ENCODE measurements at places on chromosomes 6 and 20.

DNA sequence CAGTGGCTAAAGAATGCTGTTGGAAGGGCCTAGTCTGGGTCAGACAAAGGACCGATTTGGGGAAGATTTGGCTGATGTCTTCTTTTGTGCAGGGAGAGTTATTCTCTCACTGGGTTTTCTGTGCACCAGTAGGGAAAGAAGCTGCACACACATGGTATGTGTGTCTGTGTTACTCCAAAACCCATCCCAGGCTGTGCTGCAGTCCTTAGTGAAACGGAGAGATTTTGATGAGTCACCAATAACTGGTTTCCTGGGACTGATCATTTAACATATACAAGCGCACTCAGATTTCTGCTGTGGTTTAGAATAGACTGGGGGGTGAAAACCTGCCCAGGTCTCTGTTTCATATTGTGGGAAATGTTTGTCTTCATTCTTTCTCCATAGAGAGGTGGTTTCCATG lies 1049.8 kb downstream of the KIF16B start:
- DNase-seq, result no peak

- DNase-seq, result no peak
Observed at GRCh38 chr6:120108061-120108795, 758.7 kb upstream of the MAN1A1 start.

GRCh38 chr6:168841609-168842278 lies 400.8 kb downstream of the SMOC2 start:
- no peak for DNase-seq

- DNase-seq, result no peak
Observed at GRCh38 chr6:130778946-130779657, 48.1 kb upstream of the SMLR1 start.

- DNase-seq, result no peak
Observed at GRCh38 chr20:31605902-31606803, 1.1 kb downstream of the ID1 start.

GRCh38 chr6:10583509-10583901 lies 62.4 kb downstream of the GCNT2 start:
- DNase-seq, result no peak

DNA sequence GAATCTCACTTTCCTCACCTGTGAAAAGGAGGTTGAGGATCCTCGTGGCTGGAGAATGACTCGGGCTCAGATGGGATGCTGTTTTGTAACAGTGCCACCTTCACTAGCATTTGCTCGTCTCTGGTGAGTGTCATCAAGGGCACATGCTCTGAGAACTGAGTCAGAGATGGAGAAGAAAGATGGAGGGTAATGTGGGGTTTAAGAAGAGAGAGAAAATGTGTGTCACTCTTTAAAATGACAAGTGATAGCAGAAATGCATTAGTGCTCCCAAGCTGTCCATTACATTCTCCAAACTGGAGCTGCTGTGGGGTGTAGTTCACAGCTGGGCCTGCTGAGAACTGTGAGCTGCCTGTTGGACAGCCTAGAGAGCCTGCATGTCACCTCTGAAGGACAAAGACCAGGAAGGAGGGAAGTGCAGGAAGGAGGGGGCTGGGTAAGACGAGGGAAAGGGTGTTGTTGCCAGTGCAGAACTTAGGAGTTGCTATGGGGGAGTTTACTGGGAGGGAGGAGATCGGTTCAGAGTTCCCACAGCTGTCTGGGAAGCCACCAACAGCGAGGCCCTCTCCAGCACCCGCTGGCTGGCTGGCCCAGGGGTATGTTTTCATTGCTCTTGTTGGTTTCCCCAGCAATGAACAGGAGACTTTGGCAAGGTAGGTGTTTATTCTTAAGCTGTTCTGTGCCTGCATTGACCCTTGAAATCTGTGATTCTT lies 19.8 kb downstream of the GMPR start:
- DNase-seq, result no peak

DNA sequence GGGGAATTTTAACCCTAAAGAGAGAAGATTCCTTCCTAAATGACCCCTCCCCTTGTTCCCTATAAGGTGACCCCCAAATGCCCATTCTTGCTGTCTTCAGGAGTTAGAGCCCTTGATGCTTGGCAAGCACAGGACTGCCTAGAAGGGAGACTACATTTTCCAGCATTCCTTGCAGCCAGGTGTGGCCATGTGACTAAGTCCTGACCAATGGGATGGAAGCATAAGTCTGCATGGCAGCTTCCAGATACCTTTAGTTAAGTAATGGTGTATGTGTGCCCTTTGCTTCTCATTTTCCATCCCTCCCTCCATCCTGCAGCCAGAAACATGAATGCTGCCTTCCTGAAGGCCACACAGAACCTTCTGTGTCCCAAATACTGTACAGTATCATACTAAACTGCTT lies 5.5 kb downstream of the BFSP1 start:
- no peak for DNase-seq

GRCh38 chr6:168909288-168909687 lies 344.4 kb downstream of the THBS2 start:
- no peak for DNase-seq

- no peak for DNase-seq
Observed at GRCh38 chr6:147298461-147298860, 94.2 kb downstream of the STXBP5 start.

GRCh38 chr6:125099211-125100073 lies 54.1 kb upstream of the TPD52L1 start:
- DNase-seq, result no peak

- no peak for DNase-seq
Observed at GRCh38 chr20:61989741-61990140, 75.9 kb downstream of the TAF4 start.

DNA sequence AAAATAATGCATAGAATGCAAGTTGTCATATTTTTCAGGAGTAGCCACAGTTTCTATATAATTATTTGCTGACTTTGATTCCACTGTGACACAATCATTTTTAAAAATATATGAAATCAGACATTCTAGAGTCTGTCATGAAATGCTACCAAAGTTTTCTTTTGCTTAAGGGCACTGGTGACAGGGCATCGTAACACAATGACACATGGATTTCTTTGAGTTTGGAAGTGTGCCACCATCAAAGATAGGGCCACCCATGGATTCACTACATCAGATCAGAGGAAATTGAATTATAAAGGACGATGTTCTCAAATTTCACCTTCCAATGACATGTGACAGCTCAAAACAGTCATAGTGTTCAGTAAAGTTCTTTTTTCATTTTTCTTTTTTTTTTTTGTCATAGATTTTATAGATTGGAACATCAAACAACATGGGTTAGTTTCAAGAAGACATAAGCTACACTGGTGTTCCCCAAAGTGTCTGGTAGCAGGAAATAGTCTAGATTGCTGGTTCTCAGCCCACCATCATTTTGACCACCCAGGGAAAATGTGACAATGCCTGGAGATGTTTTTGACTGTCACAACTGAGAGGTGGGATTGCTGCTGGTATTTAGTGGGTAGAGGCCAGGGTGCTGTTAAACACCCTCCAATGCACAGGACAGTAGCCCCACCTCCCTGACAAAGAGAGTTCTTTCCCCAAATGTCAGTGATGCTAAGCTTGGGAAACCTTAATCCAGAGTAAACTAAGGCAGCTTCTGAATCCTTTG lies 123.8 kb upstream of the DOK5 start:
- no peak for DNase-seq

GRCh38 chr6:149095842-149096241 lies 221.7 kb upstream of the TAB2 start:
- DNase-seq, result no peak

- no peak for DNase-seq
Observed at GRCh38 chr6:83908813-83909212, 49.3 kb downstream of the CYB5R4 start.

DNA sequence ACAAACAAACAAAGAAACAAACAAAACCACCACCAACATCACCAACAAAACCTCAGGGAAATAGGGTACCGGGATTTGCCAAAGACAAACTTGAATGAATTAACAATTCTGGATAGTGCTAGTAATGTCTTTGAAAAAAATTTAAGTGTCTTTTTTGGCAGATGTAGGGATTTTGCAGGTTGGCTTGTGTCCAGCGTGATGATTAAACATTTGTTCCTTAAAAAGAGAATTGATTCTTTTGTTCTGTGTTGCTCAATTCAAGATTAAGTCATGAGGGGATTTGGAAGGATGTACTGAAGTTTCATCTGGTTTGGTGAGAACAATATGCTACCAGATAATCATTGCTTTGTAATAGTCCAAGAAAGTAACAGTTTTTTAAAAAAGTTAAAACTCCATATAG lies 125.1 kb upstream of the HS3ST5 start:
- DNase-seq, result no peak

DNA sequence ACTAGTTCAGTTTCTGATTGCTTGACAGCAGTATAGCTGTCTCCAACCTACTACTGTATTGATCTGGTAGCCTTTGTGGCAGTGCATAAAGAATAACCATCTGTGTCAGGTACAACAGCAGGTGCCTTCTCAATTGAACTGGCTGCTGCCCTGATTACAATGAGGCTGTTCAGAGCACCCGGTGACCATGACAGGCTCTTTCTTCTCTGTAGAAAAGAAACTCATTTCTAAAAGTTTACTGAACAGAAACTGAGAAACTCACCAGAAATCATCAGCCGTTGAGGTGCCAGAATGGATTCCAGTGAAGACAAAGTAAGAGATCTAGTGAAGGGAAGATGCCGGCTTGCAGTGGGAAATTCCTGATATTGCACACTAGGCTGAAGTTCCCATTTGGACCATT lies 954.4 kb downstream of the PHF3 start:
- no peak for DNase-seq

DNA sequence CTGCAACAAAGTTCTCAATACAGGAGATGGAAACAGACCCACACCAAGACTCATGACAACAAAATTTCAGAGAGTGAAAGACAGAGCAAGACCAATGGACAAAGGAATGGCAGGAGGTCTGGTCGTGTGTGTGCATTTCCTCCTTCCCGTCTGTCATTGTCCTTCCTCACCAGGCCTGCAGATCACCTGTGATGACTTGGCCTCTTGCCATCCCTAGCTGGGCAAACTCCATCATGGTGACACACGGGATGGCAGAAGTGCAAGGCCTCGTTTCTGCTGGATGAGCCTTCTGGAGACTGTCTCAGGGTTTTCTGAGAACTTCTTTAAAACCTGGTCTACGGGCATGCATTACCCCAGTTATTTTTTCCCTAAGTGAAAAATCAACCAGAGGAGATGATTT lies 49.2 kb downstream of the RPP21 start:
- DNase-seq, result no peak

DNA sequence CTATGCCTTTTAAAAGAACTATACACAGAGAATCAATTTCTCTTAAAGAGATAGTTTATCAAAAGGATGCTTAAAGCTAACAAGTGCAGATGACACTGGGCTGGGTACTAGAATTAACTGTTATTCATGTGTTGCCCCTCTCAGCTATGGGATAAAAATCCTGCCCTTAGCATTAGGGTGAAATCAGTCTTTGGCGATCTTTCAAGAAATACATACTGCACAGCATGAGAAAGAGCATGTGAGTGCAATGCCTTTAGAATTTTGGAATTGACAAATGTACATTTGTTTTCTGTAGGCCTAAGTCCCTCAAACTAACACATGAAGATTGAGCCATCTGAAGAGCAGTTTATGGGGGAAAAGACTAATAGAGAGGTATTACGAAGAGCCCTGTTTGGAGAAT lies 115.4 kb downstream of the ZFP64 start:
- DNase-seq, result no peak

DNA sequence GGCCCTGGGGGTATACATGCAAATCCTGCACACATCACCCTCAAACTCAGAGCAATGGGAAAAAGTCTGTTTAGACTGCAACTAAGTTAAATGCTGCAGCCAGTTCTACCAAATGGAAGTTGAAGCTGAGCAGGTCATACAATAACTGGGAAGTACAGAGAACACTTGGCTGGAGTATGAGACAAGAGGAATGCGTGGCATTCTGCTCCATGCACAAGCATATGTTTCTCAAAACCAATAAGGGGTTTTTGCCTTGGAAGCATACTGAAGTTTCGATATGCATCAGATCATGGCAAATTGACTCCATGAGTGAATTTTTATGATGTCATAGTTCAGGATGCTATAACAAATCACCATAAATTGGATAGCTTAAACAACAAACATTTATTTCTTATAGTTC lies 193.8 kb downstream of the COL12A1 start:
- DNase-seq, result no peak

- no peak for DNase-seq
Observed at GRCh38 chr6:149918151-149918905, 4.6 kb downstream of the RAET1G start.

DNA sequence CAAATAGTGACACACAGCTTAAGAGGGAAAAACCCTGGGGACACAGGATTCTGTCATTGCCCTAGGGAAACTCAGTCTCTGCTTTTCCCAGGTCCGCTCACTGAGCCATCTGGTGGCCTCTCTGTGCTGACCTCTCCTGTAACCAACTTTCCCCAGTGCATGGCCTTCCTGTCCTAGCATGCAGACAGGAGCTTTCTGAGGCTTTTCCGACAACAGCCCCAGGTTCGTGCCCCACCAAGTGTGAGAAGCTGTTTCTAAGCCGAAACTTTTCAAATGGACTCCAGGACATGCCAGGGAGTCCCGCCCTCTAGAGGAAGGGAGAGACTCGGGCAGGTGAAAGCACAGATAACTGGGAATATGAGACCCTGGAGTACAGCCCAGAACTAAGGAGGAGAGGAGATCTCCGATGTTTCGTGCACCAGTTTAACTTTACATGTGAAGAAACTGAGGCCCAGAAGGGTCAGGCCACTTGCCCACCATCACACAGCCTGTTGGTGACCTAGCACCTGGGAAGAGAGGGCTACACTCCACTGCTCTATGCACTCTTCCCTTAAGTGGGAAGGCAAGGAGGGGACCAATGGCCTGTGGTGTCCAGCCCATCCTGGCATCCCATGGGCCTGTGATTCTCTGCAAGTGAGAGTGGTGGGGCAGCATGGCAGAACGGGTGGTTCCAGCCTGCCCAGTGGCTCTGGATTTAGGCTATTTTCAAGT lies 46.2 kb downstream of the RPP40 start:
- no peak for DNase-seq

DNA sequence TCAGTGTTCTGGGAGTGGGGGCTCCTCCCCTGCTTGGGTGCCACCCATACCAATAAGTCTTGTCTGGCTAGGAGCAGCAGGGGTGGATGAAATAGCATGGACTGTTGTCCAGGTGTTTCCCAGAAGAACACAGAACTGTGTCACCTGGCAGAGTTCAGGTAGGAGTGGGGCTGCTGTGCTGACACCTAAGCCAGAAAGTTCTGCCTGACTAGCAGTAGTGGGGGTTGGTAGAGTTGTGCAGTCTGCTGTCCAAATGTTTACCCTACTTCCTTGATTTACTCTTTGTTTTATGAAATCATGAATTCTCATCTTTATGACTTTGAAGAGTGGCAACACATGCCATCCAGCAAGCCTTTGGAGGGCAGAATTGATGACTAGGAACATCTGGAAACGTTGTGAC lies 27.3 kb upstream of the SLC35B3 start:
- no peak for DNase-seq

GRCh38 chr6:134261766-134262165 lies 56.1 kb downstream of the SGK1 start:
- no peak for DNase-seq

- no peak for DNase-seq
Observed at GRCh38 chr6:7535498-7535897, 6.0 kb upstream of the DSP start.

DNA sequence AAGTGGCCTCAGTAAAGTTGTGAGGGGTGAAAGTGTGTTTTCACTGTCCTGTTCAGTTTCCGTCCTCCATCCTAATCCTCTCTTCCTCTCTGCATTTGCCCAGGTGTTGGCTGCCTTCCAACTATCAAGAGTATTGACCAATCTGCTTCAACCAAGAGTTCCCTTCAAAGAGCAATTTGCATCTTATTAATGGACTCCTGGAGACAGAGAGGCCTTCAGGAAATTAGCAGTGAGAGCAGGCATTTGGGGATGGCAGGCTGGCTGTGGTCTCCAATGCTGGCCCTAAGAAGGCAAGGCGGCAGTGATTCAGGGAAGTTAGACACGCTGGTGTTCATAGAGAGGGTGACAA lies 77.2 kb downstream of the GPR6 start:
- DNase-seq, result no peak
